ENCODE measurements at places on chromosomes 13 and 19.

- DNase-seq = peak; percentile 91
Measured at GRCh38 chr19:41958367-41959055, 610 bp downstream of the RABAC1 start.

GRCh38 chr19:19096641-19097627 is 33.1 kb downstream of the SLC25A42 start:
- DNase-seq = no peak

DNA sequence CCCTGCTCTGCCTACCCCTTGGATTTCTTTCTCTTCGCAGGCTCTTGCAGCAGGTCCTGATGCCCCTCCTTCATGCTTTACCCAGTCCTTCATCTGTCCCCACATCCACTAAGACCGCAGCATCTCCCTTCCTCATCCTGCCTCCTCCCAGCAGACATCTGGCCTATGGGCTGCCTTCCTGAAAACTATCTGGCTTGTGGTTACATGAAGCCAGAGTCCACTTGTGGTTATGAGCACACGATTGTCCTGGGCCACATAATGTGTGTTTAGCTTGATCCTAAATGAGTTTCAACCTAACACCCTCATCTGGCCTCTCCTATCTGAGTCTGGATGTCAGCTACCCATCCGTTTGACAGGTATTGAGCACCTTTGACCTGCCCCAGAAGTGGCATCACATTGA is 5.5 kb upstream of the ZNF175 start:
- no peak for DNase-seq

DNA sequence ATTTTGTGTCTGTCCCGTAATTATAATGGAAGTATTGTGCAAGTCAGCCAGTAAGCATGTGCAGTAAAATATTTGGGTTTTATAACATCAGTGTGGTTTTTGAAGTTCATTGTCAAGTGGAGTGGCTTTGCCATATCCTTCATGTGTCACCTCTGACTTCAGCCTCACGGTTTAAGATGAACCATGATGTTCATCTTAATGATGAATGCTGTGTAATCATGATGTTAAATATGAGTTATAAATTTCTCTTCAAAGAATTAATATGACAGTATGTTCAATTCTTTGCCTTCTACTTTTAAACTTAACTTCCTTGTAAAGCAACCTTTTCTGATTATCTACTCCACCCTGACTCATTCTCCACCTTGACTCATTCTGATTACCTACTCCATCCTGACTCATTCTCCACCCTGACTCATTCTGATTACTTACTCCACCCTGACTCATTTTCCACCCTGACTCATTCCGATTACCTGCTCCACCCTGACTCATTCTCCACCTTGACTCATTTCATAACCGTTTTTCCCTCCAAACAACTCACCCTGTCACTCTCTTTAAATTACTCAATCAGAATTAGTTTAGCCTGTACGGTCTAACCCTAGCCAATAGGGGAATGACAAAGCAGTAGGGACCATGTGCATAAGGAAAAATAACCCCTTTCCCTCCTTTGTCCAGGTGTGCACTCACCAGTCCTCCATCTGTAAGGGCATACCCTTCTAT is 50.3 kb upstream of the ANKRD10 start:
- DNase-seq = peak; percentile 16

GRCh38 chr19:45475537-45476291 is 7.9 kb downstream of the FOSB start:
- peak; percentile 87 for DNase-seq

DNA sequence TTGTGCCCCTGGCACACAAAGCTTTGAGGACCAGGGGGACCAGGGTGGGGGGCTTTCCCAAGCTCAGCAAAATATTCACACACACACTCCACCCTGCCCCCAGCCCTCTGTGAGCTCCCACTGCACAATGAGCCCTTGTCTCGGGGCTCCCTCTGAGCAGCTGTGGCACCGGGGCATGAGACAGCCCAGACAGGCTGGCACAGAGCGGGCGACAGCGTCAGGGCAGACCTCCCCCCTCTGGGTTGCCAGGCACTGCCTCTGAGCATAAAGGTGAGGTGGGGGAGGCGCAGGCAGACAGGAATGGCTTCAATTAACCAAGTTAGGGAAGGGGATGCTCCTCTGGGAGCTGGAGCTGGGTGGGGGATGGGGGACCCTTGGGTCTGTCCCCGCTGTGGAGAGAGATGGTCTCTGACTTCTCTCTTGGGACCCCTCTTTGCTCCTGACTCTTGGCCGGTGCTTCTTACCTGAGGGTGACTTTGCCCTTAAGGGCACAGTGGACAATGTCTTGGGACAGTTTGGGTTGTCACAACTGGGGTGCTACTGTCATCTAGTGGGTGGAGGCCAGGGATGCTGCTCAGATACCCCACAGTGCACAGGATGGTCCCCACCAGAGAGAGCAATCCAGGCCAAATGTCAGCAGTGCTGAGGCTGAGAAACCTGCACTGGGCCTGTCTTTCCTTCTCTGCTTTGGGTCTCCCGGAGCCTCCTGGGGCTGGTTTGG is 30.3 kb downstream of the LYL1 start:
- no peak for DNase-seq

- peak; percentile 26 for DNase-seq
Measured at GRCh38 chr13:20714161-20714560, 10.7 kb downstream of the IL17D start.

GRCh38 chr19:44051650-44052402 is at the start of gene ZNF223:
Gene ZNF223 (plus strand): TSS chr19:44052036. CDS start chr19:44055177, 3,141 bp downstream.
- DNase-seq = peak; percentile 96

DNA sequence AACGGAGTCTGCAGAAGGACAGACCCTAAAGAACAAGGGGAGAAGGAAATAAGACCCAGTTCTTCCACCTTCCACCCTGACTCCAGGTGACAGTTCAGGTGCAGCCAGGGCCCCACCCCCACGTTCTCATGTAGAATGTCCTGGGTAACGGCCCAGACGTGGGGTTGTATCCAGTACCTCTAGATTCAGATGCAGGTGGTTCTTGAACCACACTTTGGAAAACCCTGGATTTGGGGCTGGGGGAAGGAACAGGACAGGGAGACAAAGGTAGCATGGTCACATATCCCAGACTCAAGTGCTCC is 2.2 kb downstream of the DMPK start:
- no peak for DNase-seq

DNA sequence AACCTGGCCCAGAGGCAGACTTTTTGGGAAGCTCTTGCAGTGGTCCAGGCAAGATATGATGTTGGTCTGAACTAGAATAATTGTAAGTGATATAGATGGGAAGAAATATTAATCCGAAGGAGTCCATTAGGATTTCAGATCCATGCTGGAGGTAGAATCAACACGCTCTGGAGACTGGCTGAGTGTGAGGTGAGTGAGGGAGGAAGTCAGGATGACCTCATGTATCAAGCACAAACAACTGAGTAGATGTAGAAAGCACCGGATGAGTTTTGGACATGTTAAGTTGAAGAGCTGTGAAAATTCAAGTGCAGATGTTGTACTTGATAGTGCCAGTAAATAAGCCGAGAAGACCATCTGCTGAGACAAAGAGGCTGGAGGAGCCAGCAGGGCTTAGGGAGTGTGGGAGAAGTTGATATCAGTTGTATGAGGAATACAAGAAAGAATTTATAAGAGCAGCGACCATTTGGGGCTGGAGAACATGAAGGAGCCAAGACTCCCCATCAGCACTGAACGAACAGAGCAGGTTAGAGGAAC is 5.3 kb upstream of the CNMD start:
- DNase-seq = no peak

DNA sequence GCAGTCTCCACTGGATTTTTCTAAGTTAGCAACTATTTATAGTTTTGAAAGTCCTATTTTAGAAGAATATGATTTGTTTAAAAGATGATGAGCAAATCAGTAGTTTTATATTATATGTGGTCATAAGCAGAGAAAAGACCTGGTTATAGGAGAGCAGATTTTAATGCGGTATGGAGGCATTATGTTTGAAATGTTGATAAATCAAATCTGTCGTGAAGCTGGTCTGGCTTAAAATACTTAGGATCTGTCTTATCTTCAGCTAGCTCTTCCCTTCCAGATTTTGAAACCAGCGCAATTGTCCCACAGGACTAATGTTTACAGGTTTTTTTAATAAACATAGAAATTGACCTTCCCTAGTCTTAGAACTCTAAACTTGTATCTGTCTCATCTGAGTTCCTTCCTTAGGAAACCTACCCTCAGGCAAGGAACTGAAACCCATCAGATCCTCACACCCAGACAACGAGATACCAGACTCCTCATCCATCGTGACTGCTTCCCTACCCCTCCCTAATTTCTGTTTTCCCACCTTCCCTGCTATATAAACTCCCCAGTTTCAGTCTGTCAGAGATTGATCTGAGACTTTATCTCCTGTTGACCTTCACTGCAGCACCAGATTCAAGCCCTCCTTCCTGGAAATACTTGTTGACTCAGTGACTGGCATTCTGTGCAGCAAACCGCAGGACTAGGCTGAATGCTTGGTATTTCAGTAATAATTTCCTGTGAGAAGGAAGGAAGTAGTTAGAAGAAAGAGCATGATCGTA is 37.8 kb upstream of the CXCL17 start:
- peak; percentile 63 for DNase-seq

DNA sequence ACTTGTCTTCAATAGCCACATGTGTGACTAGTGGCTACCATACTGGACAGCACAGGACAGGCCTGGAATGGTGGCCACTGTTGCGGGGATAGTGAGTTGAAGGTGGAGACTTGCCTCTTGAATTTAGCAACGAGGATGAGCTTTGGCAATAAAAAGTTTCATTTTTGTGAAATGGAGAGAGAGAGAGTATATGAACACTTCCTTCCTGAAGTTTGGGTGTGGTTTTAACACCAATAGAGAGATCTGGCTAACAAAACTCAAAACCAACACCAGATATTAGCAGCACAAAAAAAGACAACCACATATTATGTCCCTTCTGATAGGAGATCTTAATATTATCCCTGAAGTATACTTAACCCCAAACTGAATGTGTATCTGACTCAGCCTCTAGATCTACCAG is 6.3 kb upstream of the LRFN3 start:
- no peak for DNase-seq

GRCh38 chr13:107788464-107789165 is 426.7 kb downstream of the LIG4 start:
- DNase-seq = no peak

- no peak for DNase-seq
Measured at GRCh38 chr13:75993823-75994222, 357.7 kb downstream of the LMO7 start.

GRCh38 chr13:23321535-23322241 is 111.8 kb downstream of the SACS start:
- peak; percentile 98 for DNase-seq

DNA sequence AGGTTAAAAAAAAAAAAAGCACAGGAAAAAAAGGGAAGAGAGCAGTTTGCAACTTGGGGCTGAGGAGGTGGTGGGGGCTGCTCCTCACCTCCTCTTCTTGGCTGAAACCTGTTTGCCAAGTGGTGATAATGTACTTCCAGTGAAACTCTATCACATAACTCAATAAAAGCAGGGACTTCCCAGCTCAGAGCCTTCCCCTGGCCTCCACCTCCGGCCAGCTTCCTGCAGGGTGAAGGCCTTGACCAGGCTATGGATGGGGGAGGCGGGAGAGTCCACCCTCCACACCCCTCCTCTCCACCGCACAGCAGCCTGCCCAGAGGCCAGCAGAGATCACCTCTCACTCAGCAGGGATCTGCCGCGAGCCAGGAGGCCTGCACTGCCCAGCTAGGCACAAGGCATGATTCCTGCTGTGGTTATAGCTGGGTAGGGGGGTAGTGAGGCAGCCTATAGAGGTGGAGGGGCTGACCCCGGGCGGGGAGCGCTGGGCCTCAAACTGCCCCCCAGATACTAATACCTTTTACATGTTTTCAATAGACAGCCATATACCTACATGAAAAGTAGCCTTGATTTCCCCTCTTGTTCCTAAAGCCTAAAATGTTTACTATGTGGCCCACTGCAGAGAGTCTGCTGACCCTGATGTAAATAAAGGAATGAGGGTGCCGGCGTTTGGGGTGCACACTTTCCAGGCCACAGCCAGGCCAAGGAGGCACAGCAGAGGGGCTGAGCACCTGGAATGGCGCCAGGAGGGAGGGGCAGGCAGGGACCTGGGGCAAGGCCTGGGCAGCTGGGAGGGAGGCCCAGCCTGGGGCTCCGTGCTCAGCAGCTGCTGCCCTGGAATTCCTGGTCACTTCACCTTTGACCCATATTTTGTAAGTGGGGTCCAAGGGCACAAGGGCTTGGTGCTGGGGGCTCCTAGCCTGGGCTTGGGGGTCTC is 10.3 kb downstream of the ZNF787 start:
- DNase-seq = no peak

GRCh38 chr13:98577836-98578285 is 954 bp upstream of the STK24 start:
- DNase-seq = no peak

GRCh38 chr13:43009506-43009905 is 13.9 kb upstream of the DNAJC15 start:
- DNase-seq = peak; percentile 71

- no peak for DNase-seq
Measured at GRCh38 chr19:6333439-6333838, at the start of gene ACER1. Gene ACER1 (minus strand): TSS chr19:6333612. CDS start chr19:6333551, 61 bp downstream.

GRCh38 chr13:20988033-20988908 is 73.1 kb downstream of the LATS2 start:
- DNase-seq = no peak

- no peak for DNase-seq
Measured at GRCh38 chr19:54197121-54197520, 3.5 kb upstream of the RPS9 start.

- no peak for DNase-seq
Measured at GRCh38 chr13:92873029-92873428, 353.6 kb upstream of the GPC6 start.

DNA sequence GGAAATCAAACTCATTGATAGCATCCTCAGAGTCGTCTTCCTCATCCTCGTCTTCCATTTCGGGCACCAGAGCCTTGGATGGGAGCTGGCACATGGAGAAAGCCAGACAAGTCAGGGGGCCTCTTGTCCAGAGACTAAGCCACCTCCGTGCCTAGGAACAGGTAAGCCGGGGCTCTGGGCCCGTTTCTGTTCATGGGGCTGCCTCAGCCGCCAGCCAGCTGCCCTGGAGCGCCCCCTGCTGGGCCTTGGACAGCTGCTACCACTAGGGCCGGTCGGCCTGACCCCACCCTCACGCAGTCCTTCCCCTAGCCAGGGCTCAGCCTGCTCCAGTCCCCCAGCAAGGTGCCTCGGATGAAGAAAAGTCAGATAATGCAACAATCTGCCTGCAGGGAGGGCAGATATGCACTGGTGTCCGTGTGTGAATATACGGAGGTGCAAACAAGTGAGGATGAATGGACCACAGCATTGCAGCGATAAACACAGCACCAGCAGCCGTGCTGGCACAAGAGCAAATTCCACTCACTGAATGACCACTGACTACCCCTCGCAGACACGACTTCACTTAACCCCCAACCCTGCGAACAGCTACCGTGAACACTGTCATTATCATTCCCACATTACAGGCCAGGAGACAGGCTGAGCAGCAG is 11.9 kb upstream of the PRKD2 start:
- DNase-seq = peak; percentile 80

DNA sequence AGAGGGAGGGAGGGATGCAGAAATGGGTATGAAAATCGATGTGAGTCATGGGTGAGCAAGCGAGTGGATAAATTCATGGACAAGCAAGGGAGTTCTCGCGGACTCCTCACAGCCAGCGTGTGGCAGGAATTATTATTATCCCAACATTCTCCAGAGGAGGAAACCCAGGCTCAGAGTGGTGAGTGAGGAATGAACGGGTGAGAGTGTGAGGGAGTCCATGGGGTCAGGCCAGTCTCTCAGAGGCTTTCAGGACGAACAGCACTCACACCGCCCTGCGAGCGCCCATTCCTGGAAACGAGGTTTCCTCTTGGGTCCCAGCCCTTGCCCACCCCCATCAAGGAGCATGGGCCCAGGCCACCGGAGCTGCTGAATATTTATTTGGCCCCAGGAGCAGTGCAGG is 6.3 kb upstream of the DNAAF3 start:
- DNase-seq = no peak

- DNase-seq = no peak
Measured at GRCh38 chr19:35253316-35254286, 4.8 kb downstream of the LSR start.

- no peak for DNase-seq
Measured at GRCh38 chr13:28470296-28470695, 24.6 kb downstream of the FLT1 start.

Measured in adipocyte (in vitro differentiated cells).